ENCODE measurements at places on chromosomes 11 and 22.

GRCh38 chr22:49321477-49322055, 506.1 kb downstream of the BRD1 start:
- DNase-seq: no peak

GRCh38 chr11:120515186-120515723, 3.7 kb downstream of the GRIK4 start:
- DNase-seq: no peak

DNA sequence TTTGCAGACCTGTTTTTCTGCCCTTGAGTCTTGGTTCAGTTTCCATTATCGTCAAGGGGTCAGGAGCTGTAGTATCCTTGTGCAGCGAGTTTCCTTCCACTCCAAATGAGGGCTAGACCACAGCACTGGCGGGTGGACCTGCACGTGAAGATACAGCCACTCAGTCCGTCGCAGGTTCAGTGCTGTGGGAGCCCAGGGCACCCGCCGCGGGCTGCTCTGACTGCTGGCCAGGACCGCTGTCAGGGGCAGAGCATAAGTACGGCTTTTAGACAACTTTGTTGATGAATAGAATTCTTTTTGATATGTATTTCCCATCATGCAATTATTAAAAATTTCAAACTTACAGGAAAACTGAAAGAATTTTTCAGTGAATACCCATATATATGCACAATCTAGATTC, 56.6 kb downstream of the NF2 start:
- DNase-seq: no peak

- no peak for DNase-seq
Observed at GRCh38 chr22:42243802-42244060, 26.7 kb downstream of the TCF20 start.

GRCh38 chr11:128924104-128924503, 18.6 kb downstream of the TP53AIP1 start:
- DNase-seq: no peak

DNA sequence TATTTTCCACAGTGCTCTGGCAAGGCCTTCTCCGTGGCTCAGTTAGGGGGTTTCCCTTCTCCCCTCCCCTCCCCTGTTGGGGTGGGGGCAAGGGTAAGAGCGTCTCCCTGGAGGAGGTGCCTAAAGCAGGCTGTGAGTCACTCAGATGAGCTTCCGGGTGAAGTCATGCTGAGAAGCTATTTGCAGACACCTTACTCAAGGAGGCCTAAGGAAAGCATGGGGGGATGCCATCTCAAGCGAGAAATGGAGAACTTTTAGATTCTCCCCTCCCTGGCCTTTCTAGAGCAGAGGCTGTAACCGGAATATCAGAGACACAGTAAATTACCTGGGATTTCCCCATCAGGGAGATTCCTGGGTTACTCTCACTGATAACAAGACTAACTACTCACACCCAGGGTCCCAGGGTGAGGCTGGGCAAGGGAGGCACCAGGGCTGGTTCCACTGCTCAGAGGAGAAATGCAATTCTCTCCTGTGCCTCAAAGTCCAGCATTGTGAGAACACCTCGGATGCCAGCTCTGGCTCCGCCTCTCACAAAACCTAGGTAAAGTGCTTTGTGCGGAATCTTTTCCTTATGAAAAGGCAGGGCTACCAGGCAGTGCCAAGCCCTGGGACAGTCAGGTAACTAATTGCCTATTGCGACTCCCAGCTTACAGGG, 123.6 kb downstream of the ABTB2 start:
- peak; percentile 89 for DNase-seq

GRCh38 chr11:67119585-67120391, 725 bp downstream of the KDM2A start:
- peak; percentile 49 for DNase-seq

- DNase-seq: no peak
Observed at GRCh38 chr22:30416403-30416802, 9.2 kb upstream of the MTFP1 start.

DNA sequence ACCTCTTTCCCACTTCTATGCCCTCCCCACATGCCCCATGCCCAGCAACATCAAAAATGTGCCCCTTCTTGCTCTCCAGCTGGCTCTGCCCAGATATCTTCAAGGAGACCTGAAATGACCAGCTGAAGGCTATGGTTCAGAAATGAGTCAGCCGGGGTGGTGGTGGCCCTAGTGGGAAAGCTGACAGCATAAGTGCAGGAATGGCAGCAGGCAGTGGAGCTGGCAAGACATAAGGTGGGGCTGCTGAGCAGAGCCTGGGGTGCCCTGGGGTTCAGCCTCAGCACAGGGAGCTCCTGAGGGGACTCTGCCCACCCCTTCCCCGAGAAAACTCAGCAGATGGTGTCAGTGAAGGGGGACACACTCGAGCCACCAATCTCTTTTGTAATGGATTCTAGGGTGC, 593.4 kb downstream of the BUD13 start:
- DNase-seq: no peak

DNA sequence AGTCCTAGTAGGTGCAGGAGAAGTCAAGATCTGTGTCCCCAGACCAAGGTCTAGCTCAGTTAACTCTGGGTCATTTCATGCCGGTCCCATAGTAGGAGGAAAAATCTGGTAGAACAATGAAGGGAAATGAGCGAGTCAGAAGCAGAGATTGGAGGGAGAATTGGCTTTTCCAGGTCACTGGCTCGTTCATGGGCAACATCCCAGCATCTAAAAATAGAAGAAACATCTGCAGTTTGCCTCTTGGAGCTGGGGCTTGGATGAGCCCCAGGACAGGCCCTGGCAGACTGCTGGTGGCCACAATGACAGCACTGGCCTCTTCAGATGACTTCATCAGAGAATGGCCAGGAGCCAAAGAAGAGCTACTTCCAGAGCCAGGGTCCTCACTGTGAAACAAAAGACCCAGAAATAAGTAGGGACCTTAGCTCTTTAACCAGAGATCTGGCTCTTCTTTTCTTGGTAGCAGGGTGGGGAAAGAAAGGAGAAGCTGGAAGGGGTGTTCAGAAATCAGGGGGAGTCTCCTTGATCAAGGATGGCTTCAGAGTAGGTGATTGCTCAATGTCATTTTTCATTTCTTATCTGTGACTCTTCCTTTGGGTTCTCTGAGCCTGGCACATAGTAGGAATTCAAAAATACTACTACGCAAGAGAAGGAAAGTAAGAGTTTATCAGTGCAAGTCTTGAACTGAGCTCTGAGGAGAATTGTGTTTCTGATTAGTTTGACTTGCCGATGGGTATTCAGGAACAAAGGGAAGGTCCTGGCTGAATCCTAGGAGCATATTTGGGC, 102.6 kb downstream of the TMPRSS5 start:
- DNase-seq: no peak

GRCh38 chr11:60360621-60361020, 17.7 kb upstream of the MS4A7 start:
- DNase-seq: no peak

- no peak for DNase-seq
Observed at GRCh38 chr11:27820249-27820648, 120.0 kb upstream of the BDNF start.

DNA sequence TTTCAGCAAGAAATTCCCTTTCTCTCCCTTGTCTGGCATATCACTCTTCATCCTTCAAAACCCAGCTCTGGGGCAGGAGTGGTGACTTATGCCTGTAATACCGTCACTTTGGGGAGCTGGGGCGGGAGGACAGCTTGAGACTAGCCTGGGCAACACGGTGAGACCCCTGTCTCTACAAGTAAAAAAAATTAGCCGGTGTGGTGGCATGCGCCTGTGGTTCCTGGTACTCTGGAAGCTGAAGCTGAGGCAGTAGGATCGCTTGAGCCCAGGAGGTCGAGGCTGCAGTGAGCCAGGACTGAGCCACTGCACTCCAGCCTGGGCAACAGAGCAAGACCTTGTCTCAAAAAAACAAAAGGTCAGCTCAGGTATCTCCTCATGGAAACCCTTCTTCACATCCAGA, 1.4 kb upstream of the RCE1 start:
- DNase-seq: no peak

DNA sequence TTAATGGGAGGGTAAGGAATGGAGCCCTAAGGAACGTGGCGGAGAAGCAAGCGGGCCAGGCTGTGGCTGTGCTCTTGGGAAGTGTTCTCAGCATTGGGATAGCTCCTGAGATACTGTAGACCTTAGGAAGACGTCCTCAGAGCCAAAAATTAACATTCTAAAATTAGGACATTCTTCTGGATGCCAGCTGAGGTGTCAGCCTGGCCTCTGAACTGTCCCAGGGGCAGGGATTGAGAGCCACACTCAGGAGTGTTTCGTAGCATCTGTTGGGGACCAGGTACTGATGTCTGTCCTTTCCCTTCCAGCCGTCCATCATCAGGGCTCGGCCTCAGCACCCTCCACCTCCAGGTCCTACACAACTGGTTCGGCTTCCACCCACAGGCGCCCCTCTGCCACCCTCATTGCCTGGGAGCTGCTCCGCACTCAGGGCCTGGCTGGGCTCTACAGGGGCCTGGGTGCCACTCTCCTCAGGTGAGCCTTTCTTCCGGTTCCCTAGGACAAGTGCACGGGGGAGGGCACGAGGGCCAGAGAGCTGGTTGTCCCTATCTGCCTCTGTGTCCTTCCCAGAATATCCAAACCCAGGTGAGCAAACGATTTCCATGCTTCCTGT, 23.6 kb downstream of the SLC25A18 start:
- no peak for DNase-seq

GRCh38 chr11:77151804-77152509, 23.9 kb downstream of the MYO7A start:
- peak; percentile 85 for DNase-seq

Data from activated CD4-positive, alpha-beta T cell treated with anti-CD3 and anti-CD28 coated beads for 36 hours (primary cell).